NAMALWA (cell line): ENCODE measurements at places on chromosomes 13 and 19.

GRCh38 chr13:66703597-66703996 lies 526.5 kb downstream of the PCDH9 start:
- no peak for DNase-seq

DNA sequence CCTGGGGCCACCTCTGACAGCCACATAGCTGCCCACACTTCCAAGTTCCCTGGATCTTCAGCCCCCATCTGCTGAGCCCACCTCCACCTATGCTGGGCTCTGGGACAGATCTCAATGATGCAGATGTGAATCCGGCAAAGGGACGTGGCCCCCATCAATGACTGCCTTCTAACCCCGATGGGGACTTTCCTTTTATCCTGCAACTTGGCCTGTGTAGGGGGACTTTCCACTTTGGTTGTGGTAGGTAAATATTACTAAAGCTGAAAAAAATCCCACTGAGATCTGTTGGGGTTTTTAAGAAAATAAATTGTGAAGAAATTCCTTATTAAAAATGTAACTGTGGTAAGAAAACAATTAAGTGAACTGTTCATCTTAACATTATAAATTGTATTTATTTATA lies 20.8 kb upstream of the ASPDH start:
- DNase-seq: no peak

DNA sequence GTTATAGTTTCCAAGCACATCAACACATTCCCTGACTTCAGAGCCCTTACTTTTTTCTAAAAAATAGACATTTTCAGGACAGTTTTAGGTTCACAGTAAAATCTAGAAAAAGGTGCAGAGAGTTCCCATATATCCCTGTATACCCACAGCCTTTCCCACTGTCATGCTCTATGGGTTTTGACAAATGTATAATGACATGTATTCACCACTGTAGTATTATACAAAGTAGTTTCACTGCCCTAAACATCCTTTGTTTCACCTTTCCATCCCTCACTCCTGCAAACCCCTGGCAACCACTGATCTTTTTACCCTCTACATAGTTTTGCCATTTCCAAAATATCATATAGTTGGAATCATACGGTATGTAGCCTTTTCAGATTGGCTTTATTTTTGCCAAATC lies 15.6 kb downstream of the NAA16 start:
- no peak for DNase-seq

DNA sequence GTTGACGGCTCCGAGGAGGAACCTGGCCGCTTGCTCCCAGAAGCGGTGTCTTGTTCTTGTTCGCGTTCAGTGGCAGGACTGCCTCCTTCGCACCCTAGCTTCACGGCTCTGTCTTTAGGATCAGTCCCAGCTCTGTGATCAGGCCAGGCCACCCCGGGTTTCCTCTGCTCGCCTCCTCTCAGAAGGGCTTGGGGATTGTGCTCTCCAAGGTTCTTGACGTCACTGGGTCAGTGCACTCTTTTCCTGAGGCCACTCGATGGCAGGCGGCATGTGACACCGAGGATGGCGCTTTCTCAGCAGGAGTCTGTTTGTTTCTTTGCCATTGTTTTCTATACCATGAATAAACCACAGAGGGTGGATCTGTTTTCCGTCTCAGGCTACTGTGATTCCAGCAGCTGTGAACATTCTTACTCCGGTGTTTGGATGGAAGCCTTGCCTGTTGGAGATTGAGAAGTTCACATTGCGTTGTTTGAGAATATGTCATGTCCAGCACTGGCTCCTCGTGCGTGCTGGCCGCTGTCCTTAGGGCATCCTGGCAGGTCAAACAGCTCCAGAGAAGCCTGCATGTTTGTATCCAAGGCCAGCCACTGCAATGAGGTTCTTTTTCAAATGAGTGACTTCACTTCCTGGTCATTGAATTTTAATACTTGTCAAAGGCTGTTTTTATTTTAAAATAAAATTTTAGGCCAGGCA lies 44.5 kb downstream of the SLC7A9 start:
- no peak for DNase-seq

GRCh38 chr19:861756-862580 lies 2.5 kb downstream of the CFD start:
- peak; percentile 92 for DNase-seq
